Activated CD8-positive, alpha-beta memory T cell treated with anti-CD3 and anti-CD28 coated beads for 48 hours (primary cell): ENCODE measurements at places on chromosomes 2 and 18.

DNA sequence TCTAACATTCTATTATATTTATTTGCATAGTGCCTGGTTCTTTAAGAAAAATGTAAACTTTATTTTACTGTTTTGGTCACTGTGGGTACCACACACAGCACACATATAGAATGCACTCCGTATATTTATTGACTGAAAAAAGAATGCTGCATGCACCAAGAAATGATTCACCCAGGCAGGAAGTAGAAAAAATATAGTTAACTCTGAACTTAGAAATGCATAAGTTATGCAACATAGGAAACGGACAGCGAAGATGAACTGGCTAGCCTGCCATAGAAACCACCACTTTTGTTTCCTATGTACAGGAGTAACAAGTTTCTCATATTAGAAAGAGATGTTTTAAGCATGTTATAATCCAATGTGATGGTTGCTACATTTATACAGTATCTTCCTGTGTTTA, 635.8 kb downstream of the DSC3 start:
- DNase-seq = no peak

GRCh38 chr18:43751203-43751602, 473.9 kb upstream of the SYT4 start:
- DNase-seq = no peak

DNA sequence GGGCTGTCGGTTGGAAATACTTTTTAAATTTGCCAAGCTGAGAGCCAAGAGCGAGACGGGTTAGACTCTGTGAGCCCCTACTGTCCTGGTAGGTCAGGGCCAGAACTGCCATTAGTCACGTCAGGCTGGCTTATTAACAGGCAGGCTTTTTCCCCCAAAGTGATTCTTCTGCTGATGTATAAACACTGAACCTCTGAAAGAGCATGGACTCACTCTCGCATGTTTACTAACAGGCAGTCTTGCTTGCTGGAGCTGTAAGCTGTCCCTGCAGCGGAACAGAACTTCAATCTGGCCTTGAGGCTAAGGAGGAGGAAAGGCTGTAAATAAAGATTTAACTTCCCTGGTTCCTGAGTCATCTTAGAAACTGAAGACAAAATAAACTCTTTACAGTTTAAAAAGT, 288.4 kb downstream of the PIEZO2 start:
- no peak for DNase-seq

DNA sequence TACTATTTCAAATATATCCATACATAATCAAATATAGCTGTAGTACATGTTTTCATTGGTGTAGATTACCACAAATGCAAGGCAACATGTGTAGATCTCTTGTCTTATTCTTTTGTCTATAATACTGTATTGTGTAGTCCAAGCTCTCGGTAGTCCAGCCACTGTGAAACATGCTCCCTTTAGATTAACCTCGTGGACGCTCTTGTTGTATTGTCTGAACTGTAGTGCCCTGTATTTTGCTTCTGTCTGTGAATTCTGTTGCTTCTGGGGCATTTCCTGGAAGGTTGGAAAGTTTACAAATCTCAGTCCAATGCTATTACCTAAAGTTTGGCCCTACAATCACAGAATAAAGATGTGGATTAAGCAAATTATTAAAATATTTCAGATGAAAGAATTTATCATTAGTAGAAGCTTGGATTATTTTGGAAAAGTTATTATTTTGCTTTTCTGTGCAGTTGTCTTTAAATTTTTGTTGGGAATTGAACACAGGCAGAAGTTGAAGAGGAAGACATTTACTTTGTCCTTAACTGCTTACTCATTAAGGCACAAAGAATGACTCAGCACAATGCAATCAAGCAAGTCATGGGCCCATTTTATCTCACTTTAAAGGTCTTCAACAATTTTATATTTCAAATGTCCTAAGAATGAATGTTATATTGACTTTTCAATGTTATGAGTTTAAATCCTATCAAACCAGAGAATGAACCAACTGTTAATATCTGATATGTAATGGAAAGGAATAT, 103.4 kb upstream of the CAVIN2 start:
- no peak for DNase-seq

GRCh38 chr2:3729055-3729448, 25.7 kb downstream of the DCDC2C start:
- DNase-seq = no peak

DNA sequence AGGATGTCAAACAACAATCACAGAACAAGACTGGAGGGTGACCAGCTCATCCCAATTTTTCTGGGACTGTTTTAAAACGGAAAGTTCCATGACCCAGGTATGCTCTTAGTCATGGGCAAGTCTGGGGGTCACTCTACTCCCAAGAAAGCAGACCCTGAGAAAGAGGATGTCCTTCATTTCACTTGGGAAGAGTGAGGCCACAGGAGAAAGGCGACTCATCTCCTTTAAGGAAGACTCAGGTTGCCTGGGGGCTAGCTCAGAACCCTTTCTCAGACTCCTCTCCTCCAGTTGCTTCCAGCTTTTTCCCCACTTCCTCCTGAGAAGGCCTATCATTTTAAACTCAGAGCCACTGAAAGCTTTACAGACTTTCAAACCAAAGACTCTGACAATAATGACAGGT, 9.3 kb downstream of the RNF152 start:
- no peak for DNase-seq

DNA sequence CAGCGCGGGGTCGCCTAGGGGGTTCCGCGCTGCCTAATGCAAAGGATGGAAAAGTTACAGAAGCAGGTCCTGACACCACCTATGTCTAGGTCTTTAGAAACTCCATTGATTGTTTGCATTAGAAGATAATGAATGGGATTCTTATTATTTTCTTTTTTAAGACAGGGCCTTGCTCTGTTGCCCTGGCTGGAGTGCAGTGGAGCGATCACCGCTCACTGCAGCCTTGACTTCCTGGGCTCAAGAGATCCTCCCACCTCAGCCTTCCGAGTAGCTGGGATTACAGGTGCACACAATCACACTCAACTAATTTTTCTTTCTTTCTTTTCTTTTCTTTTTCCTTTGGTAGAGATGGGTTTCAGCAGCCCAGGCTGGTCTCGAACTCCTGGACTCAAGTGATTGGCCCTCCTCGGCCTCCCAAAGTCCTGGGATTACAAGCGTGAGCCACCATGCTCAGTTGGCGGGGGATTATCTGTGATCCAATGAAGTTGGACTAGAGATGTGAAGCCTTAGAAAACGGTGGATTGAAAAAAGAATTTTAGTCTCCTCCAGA, 761 bp upstream of the IDH1 start:
- no peak for DNase-seq

DNA sequence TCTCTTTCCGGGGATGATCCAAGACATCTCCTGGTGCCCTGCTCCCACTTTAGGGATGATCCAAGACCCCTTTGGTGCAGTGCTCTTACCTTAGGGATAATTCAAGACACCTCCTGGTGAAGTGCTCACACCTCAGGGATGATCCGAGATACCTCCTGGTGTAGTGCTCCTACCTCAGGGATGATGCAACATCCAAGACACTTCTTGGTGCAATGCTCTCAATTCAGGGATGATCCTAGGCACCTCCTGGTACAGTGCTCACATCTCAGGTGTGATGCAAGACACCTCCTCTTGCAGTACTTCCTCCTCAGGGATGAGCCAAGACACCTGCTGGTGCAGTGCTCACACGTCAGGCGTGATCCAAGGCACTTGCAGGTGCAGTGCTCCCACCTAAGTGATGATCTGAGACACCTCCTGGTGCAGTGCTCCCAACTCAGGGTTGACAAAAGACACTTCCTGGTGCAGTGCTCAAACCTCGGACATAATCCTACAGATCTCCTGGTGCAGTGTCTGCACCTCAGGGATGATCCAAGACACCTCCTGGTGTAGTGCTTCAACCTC, 122.3 kb downstream of the ASB1 start:
- DNase-seq = no peak

- no peak for DNase-seq
Observed at GRCh38 chr2:189514104-189514503, 66.5 kb downstream of the SLC40A1 start.

DNA sequence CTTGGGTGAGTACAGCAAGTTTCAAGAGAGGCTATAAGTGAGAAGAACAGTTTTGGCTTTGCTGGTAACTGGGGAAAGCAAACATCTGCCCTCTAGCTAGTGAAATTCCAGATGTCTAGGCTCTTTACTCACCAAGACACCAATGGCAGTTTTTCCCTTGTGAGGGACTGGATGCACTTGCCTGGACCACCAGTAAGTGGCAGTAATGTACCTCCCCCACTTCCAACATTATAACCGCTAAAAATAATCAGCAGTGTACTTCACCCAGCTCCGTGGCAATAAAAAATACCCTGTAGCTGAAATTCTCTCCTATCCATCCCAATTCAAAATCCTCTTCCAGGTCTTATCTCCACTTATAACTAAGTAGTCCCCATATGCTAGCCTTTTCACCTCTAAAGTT, 383.9 kb downstream of the ARHGAP15 start:
- DNase-seq = no peak

DNA sequence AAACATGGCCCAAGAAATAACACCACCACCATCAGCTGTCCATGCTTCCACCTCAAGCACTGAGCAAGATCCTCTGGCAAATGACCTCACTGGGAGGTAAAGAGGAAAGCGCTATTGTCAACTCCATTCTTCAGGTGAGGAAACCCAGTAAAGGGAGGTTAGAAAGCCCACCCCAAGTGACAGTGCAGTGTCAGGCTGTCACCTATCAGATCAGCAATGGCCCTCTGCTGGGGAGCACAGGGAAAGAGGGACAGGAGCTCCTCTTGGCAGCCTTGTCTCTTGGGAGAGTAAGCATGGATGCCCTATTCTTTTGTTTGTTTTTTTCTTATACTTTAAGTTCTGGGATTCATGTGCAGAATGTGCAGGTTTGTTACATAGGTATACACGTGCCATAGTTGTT, 104.3 kb upstream of the DAPL1 start:
- DNase-seq = no peak

DNA sequence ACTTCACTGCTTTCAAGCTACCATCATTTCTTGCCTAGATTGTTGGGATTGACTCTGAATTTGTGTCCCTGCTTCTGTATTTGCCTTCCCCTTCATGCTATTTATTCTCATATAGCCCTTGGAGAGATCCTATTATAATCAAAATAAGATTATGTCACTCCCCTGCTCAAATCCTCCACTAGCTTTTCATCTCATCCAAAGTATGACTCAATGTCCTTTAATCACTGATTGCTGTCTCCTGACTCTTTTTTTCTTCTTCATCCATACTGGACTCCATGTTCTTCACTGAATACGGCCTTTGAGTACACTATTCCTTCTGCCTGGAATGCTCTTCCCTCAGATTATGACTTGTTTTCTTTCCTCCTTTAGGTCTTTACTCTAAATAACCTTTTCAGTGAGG, 5.0 kb downstream of the RBKS start:
- DNase-seq = no peak

DNA sequence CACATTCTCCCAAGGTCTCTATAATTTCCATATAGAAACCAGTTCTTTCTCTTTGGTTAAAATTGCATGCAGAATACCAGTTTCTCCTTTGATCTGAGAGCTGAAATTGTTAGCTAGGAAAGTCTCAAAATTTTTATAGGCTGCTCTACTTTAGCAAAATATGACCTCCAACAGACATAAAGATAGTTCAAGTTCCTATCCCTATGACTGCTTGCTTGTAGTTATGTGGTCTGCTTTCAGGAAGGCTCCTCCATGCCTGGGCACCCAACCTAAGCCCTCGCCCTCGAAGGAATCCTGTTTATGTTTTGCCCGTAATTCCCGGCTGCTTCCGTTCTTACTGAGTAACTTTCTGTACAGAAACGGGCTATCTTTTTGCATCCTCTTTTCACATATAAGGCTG, 28.0 kb upstream of the LTBP1 start:
- DNase-seq = no peak

GRCh38 chr18:11714244-11714918, 25.3 kb downstream of the GNAL start:
- DNase-seq = no peak

DNA sequence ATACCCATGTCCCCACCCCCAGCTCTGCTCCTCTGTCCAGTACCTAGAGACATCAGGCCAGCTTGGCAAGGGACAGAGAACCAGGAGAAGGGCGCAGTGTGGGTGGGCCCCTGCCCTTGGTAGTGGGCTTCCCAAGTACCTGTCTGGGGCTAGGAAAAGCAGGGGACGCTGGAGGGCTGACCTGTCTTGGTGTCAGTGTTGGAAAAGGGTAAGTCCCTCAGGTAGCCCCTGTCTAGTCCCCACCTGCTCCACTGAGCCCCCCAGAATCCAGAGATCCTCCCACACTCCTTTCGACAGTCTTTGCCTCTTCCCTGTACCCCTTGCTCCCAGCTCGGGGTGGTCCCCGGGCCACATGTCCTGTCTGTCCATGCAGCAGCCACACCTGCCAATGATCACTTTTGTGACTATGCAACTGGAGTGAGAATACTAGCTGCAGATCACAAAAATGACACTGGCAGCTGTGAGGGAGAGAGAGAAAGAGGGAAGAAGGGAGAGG, 14.6 kb downstream of the DNAJB2 start:
- no peak for DNase-seq

- no peak for DNase-seq
Observed at GRCh38 chr2:168780669-168781071, 21.8 kb upstream of the NOSTRIN start.
